Muscle of arm (tissue), 14 donors: ENCODE measurements at places on chromosomes 1 and 21.

- peak; percentile 27 for DNase-seq
Observed at GRCh38 chr21:34311561-34312330, 52.1 kb upstream of the KCNE2 start.

- no peak for DNase-seq
Observed at GRCh38 chr1:219185486-219186117, 11.9 kb downstream of the LYPLAL1 start.

- no peak for DNase-seq
Observed at GRCh38 chr1:65703853-65704252, 88.8 kb upstream of the PDE4B start.

DNA sequence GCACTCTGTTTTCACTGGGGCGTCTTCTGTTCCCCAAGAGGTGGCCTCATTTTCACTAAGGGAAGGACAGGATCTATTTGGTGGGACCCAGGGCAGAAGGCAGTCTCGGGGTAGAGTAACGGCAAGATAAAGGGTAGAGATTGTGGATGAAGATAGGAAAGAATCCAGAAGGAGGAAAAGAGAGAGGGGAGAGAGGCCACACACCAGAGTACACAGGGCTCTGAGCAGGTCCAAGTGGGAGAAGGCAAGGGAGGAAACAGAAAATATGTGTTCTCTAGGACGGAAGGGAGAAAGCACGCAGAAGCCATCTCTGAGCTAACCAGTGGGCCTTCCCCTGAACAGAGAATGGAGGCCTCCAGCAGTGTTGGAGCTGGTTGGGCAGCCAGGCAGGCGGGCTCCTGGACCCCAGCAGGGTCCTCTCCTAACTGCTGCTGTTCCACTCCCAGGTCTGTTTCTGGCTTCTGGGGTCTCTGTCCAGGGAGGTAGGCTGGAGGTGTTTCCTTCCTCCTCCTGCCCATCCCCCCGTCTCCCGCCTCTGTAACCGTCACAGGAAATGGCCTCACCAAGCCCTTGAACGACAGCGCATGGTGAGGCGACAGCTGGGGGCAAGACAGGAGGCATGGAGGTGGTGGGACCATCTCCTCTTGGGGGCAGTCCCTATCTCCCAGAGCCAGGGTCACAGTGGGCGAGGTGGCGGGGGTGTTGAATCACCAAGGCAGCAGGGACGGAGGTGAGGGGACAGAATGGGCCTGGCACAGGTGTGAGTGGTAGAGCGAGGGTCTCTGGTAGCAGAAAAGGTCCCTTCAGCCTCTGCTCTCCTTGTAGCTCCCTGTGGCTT is 649 bp downstream of the PTPN7 start:
- no peak for DNase-seq

DNA sequence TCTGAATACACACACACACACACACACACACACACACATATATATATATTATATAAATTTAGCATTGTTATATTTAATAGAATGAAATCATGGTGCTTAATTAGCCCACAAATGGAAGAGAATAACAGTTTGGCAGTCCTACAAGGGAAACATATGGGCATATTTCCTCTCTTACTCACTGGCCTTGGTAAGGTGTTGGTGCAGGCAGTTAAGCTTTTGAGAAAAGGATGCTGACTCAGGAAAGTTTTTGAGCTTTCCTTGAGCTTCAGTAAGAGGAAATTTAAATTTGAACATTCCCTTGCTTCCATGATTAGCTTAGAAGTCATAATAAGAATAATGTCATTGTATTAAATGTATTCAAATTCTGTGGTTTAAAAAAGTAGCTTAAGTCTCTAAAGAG is 37.0 kb upstream of the B3GALT5 start:
- DNase-seq, result no peak

DNA sequence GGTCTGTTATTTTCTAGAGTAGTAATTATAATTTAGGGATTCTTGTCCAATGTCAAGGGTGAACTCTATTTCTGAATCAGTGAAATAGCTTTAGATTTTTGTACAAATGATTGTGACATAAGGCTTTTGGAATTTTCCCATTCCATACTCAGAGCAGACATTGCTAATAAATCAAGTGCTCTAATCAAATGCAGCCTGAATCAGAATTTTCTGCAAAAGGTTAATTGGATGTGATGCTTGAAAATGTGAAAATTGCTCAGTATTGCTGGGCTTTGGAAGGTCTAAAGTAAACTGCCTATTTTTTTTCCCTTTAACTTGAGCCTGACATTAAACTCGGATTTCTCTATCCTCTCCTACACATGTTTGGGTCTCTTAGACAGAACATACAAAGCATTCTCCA is 23.2 kb downstream of the SGIP1 start:
- DNase-seq, result no peak

DNA sequence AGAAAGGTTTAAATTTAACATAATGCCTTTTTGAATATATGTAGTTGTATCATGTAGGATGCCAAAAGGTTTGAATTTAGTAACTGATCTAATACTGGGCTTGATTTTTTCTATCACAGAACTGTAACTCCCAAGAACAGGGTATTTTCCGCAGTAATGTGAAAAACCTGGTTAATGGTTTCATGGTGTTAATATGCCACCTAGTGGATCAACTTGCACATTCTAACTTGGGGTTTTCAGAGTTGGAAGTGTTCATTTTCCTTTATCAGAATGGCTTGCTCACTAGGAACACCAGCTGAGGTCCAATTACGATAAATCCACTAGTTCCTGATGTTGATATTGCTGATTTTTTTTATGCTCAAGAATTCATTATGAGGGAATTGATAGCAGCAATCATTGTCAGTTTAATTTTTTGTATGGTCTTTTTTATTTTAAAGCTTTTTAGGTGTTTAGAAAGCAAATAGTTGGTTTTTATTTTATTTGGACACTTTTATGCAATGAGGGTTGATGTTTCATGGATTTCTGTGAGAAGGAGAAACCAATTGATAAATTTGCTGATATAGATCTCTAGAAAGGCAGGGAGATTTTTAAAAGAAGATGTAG is 157.2 kb downstream of the PLA2G4A start:
- peak; percentile 71 for DNase-seq

DNA sequence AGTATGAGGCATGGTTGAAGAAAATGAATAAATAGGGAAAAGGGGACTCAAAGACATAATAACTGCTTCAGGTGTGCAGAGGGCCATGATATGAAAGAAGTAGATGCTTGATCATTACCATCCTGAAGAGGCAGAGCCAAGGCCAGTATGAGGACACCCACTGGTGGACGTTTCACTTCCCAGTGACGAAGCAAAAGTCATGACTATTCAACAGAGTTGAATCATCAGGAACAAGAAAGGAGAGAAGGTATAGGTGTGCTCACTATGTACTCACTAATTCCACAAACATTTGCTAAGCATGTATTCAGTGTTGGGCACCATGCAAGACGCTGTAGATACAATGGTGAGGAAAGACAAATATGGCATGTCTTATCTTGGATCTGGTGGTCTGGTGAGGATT is 319.2 kb upstream of the RUNX1 start:
- no peak for DNase-seq

DNA sequence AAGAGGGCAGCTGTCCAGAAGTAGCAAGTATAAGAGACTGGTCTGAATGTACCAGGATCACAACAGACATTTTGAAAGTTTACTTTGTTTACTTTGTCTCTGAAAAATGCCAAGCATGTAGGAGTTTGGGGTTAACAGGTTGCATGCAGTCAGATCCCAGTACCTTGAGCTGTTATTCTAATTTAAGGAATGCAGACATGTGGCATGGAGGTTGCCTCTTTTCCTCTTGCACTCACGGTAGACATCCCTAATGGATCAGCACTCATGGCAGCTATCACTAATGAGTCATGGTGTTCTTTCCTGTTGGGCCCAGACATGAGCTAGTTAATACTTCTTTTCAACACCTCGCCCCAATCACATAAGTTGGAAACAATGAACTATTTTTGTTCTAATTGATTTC is 67.3 kb downstream of the GADD45A start:
- no peak for DNase-seq
